Fibroblast of villous mesenchyme (primary cell): ENCODE measurements at places on chromosomes 6 and 20.

DNA sequence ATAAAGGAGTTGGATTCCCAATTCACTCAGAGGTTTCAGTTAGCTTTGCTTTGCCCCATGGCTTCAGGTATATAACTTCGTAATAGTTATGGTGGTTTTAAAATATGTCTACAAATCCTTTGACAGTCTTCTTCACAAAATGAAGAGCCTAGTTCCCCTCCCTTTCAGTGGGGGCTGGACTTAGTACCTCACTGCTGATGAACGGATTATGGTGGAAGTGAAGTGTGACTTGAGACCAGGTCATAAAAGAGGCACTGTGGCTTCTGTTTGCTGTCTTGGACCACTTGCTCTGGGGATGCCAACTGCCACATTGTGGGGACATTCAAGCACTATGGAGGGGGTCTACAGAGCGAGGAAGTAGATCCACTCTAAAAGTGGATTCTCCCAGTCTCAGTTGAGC is 47.5 kb upstream of the NUP153 start:
- no peak for DNase-seq

- peak; percentile 61 for DNase-seq
These were observed 179.3 kb downstream of the CARMIL1 start for GRCh38 chr6:25458485-25458884.

GRCh38 chr6:105898286-105898685 is 187.8 kb upstream of the PRDM1 start:
- peak; percentile 44 for DNase-seq

- DNase-seq: peak; percentile 75
These were observed 25.9 kb upstream of the EPB41L1 start for GRCh38 chr20:36128463-36129159.

GRCh38 chr20:4325548-4326187 is 310.3 kb upstream of the RNF24 start:
- DNase-seq: peak; percentile 52
